ENCODE measurements at places on chromosomes 11 and 22. TPM values are rescaled to one million over a fixed set of nuclear protein-coding genes. Genes with fewer than 3 reads are reported as not detected.
A peak's percentile ranks its signal among the peaks of the same experiment; 100 is the strongest.

GRCh38 chr11:65298131-65298535 is 16.5 kb upstream of the CDC42EP2 start:
- H3K4me1 ChIP-seq = peaks cover 14% of the 10 kb centered on the region
- H3K27me3 ChIP-seq = no peaks in the 10 kb centered on the region
- H3K36me3 ChIP-seq = no peaks in the 10 kb centered on the region
- H3K4me3 ChIP-seq = no peak overlapping the region
- DNase-seq = no peak

Gene OR51E2
- total RNA-seq = not detected

Gene NRGN
- not detected for total RNA-seq

- H3K36me3 ChIP-seq = no peaks in the 10 kb centered on the region
- no peaks in the 10 kb centered on the region for H3K27me3 ChIP-seq
- no peaks in the 10 kb centered on the region for H3K4me1 ChIP-seq
- no peak overlapping the region for H3K27ac ChIP-seq
- DNase-seq = no peak
- no peak overlapping the region for H3K4me3 ChIP-seq
These were observed 8.0 kb upstream of the TSPAN18 start for GRCh38 chr11:44718612-44719390.

DNA sequence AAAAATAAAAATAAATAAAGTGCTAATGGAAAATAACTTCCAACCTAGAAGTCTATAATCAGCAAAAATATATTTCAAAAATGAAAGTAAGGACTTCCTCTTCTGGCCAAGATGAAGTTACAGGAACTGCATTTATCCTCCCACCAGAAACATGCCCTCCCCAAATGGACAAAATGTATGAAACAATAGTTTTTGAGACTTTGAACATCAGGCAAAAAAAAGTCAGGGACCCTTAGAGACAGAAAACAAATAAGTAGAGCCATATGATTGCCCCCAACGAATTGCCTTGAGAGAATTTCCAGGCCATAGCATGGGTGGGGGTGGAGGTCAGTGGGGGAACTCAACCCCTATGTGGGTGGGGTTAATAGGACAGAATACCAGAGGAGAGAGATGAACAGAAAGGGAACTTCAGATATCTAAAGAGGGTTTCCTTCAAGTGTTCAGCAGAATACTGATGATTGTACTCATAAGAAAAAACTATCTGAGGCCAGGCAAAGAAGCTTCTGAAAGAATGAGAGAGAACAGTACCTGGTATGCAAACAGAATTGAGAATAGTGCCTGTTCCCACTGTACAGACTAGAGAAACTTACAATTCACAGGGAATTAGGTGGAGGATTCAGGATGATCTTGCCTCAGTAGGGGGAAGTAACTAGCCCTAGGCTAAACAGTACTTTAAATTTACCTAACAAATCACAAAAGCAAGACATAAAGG is 26.6 kb upstream of the IL10RA start:
- H3K36me3 ChIP-seq = no peaks in the 10 kb centered on the region
- H3K4me1 ChIP-seq = no peaks in the 10 kb centered on the region
- H3K27ac ChIP-seq = no peak overlapping the region
- no peak overlapping the region for H3K4me3 ChIP-seq

Gene AQP11
- total RNA-seq = 9.7 TPM

DNA sequence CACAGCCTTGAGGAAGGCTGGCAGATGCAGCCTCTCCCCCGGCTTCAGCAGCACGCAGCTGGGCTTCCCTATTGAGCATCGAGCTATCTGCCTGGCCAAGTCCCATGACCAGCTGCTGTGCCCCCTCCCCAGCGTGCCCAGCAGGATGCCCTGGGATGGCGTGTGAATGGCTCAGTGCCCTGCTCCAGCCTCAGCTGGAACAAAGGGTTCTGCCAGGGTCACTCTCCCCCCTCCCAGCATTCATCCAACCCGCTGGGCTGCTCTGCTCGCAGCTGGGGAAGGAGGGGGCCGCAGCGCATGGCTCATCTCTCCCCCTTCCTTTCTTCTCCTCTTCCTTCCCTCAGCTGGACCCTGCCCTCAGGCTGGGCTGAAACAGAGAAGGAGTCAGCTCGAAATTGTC is 14.5 kb downstream of the LRP4 start:
- H3K27me3 ChIP-seq = no peaks in the 10 kb centered on the region
- H3K27ac ChIP-seq = no peak overlapping the region
- H3K4me1 ChIP-seq = no peaks in the 10 kb centered on the region
- no peaks in the 10 kb centered on the region for H3K36me3 ChIP-seq
- DNase-seq = no peak

DNA sequence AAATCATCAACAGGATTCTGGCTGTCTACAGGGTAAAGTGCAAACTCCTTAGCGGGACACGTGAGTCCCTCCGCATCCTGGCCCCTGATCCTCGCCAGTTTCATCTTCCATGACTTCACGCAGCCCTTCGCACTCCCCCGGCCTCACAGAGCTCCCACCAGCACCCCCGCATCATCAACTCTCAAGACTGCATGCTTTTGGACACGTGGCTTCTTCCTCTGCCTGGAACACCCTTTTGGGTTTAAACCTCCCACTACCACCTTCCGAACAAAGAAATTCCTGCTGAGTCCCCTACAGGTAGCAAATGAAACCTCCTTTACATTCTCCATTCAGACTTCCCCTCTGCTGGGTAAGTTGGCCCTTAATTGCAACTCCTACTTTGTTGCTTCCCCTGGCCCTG is 12.6 kb upstream of the EIF3M start:
- H3K4me3 ChIP-seq = no peak overlapping the region
- no peak overlapping the region for H3K27ac ChIP-seq
- no peaks in the 10 kb centered on the region for H3K4me1 ChIP-seq
- no peak for DNase-seq
- no peaks in the 10 kb centered on the region for H3K36me3 ChIP-seq

- H3K27ac ChIP-seq = no peak overlapping the region
- no peaks in the 10 kb centered on the region for H3K4me1 ChIP-seq
- no peak for DNase-seq
- H3K36me3 ChIP-seq = no peaks in the 10 kb centered on the region
- no peaks in the 10 kb centered on the region for H3K27me3 ChIP-seq
These were observed 339.0 kb downstream of the METTL15 start for GRCh38 chr11:28447226-28447625.

Gene FXYD6
- total RNA-seq = 6.5 TPM

Gene TBCEL
- 25.9 TPM for total RNA-seq

DNA sequence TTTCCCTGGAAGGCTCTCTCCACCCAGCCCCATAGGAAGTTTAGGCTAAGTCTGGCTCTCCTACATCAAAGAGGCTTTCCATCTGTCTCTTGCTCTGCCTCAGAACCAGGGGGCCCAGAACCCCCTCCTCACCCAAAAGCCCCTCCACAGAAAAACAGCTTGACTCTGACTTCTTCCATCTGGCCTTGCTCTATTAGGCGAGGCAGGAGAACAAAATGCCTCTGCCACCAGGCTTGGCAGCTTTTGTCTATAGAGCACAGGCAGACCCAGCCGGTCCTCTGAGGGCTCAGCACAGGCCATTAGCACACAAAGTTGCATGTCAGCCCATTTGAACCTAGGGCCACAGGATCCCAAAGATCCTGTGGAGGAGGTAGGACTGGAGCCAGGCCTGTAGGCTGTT is 75.7 kb upstream of the SUSD2 start:
- no peak for DNase-seq
- no peak overlapping the region for H3K27ac ChIP-seq
- no peaks in the 10 kb centered on the region for H3K27me3 ChIP-seq
- H3K4me1 ChIP-seq = no peaks in the 10 kb centered on the region
- H3K4me3 ChIP-seq = no peak overlapping the region
- H3K36me3 ChIP-seq = peaks cover 4% of the 10 kb centered on the region

Gene THRSP
- 30.9 TPM for total RNA-seq

GRCh38 chr11:48263423-48263911 is at the start of gene OR4X1:
TSS of gene OR4X1 (plus strand) at chr11:48263861. CDS start at chr11:48263861, 0 bp downstream.
- no peaks in the 10 kb centered on the region for H3K27me3 ChIP-seq
- no peak for DNase-seq
- H3K36me3 ChIP-seq = no peaks in the 10 kb centered on the region

DNA sequence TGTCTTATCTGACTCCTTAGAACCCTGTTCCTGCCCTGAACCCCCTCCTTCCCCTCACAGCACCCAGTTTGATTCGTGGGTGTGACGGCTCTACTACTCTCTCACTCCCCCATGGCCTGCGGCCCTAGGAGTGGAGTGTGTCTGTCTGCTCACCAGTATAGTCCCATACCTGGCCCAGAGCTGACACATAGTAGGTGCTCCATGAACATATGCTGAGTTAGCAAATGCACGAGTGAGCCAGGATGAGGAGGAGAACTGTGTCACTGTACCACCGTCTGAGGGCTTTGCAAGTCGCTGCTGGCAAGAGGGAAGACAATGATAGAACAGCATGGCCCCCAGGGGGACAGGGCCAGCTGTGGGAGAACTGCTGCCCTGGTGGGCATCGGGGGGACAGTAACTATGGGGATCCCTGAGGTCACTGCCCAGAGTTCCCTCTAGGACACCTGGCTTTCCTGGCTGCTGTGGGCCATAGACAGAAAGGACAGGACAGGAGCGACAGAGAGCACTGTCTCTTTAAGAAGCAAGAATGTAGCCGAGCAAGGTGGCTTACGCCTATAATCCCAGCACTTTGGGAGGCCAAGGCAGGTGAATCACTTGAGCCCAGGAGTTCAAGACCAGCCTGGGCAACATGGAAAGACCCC is 19.2 kb upstream of the KIAA0930 start:
- DNase-seq = no peak
- H3K4me1 ChIP-seq = no peaks in the 10 kb centered on the region
- no peak overlapping the region for H3K4me3 ChIP-seq
- H3K27ac ChIP-seq = no peak overlapping the region
- no peaks in the 10 kb centered on the region for H3K36me3 ChIP-seq

- no peak overlapping the region for H3K27ac ChIP-seq
- H3K4me3 ChIP-seq = no peak overlapping the region
- DNase-seq = no peak
- no peaks in the 10 kb centered on the region for H3K27me3 ChIP-seq
- peaks cover 6% of the 10 kb centered on the region for H3K4me1 ChIP-seq
These were observed 49.5 kb downstream of the PAX6 start for GRCh38 chr11:31761636-31762035.

Gene MFRP
- total RNA-seq = not detected

DNA sequence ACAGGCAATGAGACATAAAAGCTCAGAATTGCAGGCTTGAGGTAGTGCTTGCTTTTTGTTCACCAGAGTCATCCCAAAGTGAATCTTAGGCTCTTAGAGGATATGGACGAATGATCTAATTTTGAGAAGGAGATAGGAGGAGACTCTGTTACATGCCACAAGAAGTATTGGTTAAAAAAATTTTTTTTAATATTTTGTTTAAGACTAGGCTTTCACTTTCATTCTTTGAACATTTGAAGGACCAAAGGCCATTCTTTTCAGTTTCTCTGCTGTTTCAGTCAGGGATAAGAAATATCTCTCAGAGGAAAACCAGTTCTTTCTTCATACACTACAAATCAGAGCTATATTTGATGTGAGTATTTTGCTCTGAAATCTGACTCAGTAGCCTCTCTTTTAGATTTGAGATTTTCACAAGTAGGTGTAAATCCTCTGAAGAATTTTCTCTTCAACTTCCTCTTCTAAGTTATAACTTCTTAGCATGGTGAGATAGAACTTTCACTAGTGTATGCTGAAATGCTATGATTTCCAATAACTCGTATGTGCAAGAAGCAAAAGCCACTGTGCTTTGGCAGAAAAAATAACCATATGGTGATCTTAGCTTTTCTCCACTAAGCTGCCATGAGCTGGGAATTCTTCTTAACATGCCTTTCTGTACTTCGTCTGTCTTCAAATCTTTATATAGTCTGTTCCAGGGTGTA is 24.1 kb upstream of the FAM181B start:
- no peaks in the 10 kb centered on the region for H3K4me1 ChIP-seq
- H3K27me3 ChIP-seq = no peaks in the 10 kb centered on the region
- H3K4me3 ChIP-seq = no peak overlapping the region
- DNase-seq = no peak

Gene RASGRP2
- total RNA-seq = 14.9 TPM

Gene CHST1
- 0.59 TPM for total RNA-seq

Gene SELENOH
- 42.2 TPM for total RNA-seq

GRCh38 chr11:118619444-118620197 is 12.2 kb downstream of the PHLDB1 start:
- DNase-seq = no peak
- peak overlapping the region; percentile 81 for H3K27ac ChIP-seq
- no peak overlapping the region for H3K4me3 ChIP-seq
- peaks cover 2% of the 10 kb centered on the region for H3K27me3 ChIP-seq
- H3K4me1 ChIP-seq = no peaks in the 10 kb centered on the region
- no peaks in the 10 kb centered on the region for H3K36me3 ChIP-seq

Gene PSMA1
- total RNA-seq = 76.5 TPM

DNA sequence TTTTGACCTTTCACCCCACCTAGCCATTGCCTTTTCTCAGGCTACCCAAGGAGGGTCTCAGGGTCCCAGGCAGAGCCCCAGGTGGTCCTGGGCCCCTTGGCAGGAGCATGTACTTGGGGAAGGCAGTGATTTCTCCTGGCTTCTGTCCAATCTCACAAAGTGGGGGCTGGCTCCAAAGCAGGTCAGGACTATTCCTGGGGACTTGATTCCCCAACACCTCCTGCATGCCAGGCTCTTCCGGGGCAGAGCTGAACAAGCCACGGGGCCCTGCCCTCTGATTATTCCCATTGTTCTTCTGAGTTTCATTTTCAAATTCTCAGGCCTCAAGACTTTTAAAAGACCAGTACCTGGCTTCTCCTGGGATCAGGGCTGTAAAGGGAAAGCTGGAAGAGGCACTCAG is 1.5 kb upstream of the TCF20 start:
- H3K4me1 ChIP-seq = peaks cover 18% of the 10 kb centered on the region
- no peak overlapping the region for H3K27ac ChIP-seq
- no peaks in the 10 kb centered on the region for H3K27me3 ChIP-seq
- H3K4me3 ChIP-seq = no peak overlapping the region
- H3K36me3 ChIP-seq = no peaks in the 10 kb centered on the region

DNA sequence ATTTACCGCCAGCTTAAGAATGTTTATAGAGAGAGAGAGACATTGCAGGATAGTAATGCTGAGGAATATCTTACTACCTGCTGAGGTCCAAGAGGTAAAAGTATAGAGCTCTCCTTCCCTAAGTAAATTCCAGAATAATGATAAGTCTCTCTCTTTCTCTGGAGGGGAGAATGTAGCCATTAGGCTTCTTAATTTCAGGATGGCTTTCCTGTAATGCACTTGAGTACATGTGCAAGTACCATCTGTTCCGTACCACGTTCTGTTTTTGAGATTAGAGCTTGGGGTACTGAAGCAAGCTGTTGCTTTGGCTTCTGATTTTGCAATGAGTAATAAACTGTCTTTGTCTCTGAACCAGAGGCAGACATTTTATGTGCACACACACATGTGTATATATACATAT is 1314.0 kb downstream of the JRKL start:
- H3K4me3 ChIP-seq = no peak overlapping the region
- no peak overlapping the region for H3K27ac ChIP-seq
- no peaks in the 10 kb centered on the region for H3K27me3 ChIP-seq
- H3K36me3 ChIP-seq = no peaks in the 10 kb centered on the region
- DNase-seq = no peak

Gene CCDC89
- 0.28 TPM for total RNA-seq

Data from liver (tissue), 10 donors.